ENCODE measurements at places on chromosomes 11 and 22.

DNA sequence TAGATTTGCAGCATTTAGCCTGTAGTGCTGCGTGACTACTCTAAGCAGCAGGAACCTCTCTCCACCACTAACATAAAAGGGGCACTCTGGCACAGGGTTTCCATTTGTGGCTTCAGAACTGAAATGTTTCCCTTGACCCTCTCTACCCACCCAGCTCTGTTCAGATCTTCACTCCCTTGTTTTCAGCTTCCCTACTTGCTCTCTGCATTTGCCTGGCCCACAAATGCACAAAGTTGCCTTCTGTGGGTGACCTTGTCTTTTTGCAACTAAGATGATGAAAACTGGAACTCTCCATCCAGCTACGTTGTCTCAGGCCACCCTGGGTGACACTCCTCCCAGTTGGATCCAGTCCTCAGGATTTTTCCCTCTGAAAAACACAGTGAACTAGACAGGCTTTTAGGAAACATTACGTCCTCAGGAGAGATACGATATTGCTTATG lies 19.8 kb upstream of the PSMA1 start:
- DNase-seq = no peak

- DNase-seq = no peak
Observed at GRCh38 chr11:1780700-1781592, 17.2 kb upstream of the CTSD start.

DNA sequence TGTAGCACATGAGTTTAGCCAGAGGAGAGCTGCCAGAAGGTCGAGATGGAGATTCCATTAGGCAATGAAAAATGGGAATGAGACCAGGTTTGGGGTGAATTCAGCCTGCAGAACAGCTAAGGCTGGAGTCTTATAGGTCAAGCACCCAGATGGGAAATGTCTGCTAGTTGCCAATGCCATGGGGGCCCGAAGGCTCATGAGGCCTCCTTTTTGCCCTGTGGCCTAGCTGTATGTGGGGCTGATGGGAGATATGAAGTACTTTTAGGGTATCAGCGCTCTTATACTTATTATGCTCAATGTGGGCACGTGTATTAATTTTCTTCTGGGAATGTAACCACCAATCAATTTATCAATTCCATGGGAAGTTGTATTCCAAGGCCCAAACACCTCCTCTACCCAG lies 8.7 kb downstream of the PPFIBP2 start:
- DNase-seq = no peak

GRCh38 chr11:88410056-88410455 lies 72.5 kb upstream of the CTSC start:
- DNase-seq = no peak

DNA sequence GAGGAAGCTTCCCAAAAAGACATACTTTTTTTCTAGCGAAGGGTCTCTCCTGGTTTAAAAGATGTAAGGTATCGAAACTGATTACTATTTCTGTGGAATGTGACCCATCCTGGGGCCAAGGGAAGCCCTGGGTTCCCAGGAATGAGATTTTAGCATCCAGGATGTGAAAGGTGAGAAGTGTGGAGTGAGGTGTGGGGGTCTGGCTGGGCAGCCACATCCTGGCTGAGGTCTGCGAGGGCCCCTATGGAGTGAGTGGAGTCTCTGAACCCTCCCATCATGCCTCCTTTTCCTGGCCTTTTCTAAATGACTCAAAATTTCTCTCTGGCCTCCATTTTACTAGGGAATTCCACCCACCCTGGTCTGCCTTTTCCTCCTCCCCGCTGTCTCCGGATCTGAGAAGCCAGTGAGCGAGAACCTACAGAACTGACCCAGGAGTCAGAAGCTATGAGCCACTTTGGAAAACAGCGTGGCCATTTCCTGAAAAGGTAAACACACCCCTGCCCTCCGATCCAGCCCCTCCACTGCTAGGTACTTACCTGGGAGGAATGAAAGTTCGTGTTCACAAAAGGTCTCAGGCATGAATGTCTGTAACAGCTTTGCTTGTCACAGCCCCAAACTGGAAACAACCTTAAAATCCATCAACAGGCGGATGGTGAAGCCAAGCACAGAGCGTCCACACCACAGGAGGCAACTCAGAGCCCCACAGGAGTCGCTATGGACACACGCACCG lies 27.7 kb upstream of the SHANK2 start:
- DNase-seq = no peak

GRCh38 chr11:8277691-8278090 lies 14.0 kb upstream of the LMO1 start:
- DNase-seq = no peak

DNA sequence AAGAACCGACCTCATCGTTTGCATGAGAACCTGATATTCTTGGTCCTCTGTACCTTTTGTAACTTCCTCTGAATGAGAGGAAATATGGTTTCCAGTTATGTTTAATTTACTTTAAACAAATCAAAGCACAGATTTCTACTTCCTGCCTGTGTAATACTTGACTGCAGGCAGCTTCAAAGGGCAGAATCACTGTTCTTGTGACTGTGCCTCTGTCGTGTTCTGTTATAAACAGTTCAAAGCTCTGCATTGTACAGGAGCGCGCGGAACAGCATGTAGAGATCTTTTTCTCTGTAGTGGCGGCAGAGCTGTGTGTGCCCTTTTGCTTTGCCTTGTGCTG lies 73.2 kb upstream of the CLDN5 start:
- no peak for DNase-seq

- no peak for DNase-seq
Observed at GRCh38 chr22:23079814-23080521, 9.6 kb downstream of the GNAZ start.

GRCh38 chr22:43006753-43007152 lies 8.2 kb downstream of the PACSIN2 start:
- DNase-seq = no peak

DNA sequence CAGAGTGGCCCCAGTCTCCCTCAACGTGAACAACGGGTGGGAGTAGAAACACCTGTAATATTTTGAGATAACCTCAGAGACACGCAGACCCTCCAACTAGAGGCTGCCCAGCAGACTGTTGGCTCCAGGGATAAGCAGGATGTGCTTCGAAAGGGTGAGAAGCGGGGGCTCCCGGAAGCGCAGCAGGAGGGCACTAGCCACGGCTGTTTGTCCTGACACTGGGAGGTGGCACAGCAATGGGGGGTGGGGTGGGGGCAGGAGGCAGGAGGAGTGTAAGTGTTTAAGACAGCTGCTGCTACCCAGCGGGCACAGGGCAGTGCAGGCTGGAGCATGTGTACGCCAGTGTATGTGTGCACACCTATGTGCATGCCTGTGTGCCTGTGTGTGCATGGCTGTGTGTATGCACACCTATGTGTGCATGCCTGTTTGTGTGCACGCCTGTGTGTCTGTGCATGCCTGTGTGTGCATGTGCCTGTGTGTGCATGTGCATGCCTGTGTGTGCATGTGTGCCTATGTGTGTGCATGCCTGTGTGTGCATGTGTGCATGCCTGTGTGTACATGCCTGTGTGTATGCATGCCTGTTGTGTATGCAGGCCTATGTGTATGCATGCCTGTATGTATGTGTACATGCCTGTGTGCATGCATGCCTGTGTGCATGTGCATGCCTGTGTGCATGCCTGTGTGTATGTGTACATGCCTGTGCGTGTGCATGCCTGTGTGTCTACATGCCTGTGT lies 154.7 kb downstream of the SHANK2 start:
- no peak for DNase-seq

- no peak for DNase-seq
Observed at GRCh38 chr11:73239111-73239521, 21.0 kb downstream of the P2RY2 start.

DNA sequence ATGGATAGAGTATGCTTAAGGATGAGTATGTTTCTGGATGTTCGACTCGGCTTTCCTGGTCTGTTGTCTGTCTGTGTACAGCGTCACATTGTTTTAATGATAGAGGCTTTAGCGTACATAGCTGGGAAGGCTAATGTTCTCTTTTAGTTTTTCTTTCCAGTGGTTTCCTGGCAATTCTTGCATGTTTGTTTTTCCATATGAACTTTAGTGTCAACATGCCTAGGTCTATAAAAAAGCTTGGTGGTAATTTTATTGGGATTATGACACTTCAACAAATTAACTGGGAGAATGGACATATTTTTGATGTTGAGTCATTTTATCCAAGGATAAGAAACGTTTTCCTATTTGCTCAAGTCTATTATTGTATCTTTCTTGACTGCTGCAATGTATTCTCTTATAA lies 17.6 kb downstream of the F2 start:
- DNase-seq = no peak

DNA sequence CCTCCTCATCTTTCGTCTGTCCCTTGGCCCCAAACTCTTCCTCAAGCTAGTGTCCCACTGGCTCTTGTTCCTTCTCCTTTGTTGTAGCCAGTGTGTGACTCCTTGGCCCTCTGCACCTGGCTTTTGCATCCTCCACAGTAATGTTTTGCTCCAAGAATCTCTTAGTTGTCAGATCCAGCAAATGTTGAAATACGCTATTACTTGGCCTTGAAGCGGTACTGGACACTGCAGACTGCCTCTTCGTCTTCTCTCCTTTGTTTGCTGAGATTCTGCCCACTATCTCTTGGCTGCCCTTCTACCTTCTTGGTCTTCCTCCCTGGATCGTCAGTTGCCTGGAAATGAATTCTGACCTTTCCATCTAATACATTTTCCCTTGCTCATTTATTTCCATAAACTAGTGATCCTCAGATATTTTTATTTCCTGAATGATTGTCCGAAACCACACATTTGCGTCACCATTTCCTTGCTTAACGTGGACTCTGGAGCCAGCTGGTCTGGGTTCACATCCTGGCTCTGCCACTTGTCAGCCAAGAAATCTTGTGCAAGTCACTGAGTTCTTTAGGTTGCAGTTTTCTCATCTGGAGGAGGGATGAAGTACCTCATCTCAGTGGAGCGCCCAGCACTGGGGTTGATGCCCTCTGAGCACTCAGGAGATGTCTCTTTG lies 113.6 kb downstream of the LDLRAD3 start:
- DNase-seq = no peak

DNA sequence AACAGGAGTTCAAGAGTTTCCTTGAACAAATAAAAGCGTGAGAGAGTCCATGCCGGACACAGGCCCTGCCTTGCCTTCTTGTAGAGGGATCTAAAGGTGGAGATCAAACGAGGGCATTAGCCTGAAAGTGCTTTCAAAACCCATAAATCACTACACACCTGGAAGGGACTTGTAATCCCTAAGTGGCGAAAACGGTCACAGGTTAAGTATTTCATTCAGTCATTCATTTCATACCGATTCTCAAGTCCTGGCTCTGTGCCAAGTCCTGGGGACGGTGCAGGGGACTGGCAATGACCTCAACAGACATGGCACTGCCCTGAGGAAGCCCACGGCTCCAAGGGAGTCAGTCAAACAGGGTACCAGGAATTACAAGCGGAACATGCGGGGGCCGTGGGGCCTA lies 26.6 kb downstream of the ELFN2 start:
- DNase-seq = no peak

- DNase-seq = no peak
Observed at GRCh38 chr11:45166604-45166897, 20.1 kb downstream of the PRDM11 start.

- no peak for DNase-seq
Observed at GRCh38 chr11:124479561-124479960, 34.1 kb upstream of the OR8B8 start.

GRCh38 chr11:128825050-128825784 lies 41.9 kb downstream of the KCNJ1 start:
- DNase-seq = no peak

GRCh38 chr11:62615521-62615920 lies 2.5 kb downstream of the ROM1 start:
- no peak for DNase-seq

DNA sequence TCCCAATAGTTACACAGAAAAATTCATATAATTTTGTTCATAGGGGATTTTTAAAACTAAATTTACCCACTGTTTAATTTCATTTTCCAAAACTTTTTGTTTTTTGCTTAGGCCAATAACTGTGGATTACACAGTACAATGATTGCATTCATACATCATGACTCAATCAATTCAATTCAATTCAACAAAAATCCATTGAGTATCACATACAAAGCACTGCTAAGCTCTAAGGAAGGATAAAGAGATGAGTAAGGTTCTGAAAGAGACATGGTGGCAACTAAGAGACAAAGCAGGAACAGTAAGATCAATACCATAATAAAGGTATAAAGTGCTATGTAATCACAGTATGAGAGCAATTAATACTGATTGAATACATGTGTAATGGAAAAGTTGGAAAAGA lies 9.4 kb upstream of the LAYN start:
- DNase-seq = no peak

DNA sequence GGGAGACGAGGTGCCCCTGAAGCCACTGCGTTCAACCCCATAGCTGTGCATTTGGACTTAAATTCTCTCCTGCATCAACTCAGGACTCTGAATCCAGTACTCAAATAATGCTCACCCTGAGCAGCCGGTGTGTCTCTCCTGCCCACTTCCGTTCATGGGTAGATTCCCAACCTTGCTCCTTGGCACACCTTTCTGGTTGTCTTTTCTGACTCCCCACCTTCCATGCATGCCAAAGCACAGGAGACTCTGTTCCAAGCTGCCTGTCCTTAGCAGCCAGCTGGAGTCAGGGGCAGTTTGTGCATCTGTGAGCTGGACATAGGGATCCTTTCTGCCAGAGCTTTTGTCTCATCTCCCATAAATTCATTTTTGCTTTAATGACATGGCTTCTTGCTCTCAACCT lies 1242.5 kb downstream of the TBC1D22A start:
- DNase-seq = no peak

DNA sequence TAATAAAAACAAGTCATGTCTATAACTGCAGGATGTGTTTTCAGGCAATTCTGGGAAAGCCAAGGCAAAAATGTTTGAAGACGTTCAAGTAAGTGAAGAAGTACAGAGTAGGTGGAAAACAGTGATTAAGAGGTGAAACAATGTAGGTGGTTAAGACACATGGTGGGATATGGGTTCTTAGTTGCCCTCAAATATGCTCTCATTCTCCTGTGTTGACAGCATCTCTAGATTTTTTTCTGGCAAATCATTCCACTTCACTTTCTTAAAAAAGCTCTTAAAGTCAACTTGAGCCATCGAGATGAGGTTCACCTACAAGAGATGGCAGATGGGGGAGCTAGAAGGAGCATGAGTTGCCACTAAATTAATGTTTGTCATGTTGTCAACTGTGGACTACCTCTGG lies 1041.0 kb upstream of the CNTN5 start:
- no peak for DNase-seq

DNA sequence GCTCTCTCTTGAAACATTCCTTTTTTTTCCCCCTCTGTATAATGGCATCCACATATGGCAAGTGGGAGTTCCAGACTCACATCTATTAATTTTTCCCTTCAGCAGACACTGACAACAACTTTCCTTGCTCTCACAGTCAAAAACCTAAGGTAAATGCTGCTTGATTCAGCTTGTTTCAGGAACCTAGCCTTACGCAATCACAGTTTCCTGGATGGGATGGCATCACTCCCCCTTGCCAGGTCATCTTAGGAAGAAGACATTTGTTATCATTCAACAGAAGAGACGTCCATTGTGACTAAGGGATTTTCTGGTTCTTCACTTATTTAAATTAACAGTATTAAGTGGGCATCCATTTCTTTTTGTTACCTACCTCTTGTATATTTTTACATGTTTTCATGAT lies 112.0 kb upstream of the PDGFD start:
- DNase-seq = no peak

GRCh38 chr11:76380159-76380976 lies 564 bp downstream of the THAP12 start:
- DNase-seq = no peak

- DNase-seq = no peak
Observed at GRCh38 chr22:50206599-50206998, 5.8 kb downstream of the SELENOO start.

Data from cortex of kidney (tissue), 1 donor.